ENCODE measurements at places on chromosomes 5 and 9.

GRCh38 chr5:113202287-113202686 lies 225.7 kb downstream of the DCP2 start:
- no peak for DNase-seq

- no peak for DNase-seq
Measured at GRCh38 chr5:10797261-10797660, 36.2 kb upstream of the DAP start.

- no peak for DNase-seq
Measured at GRCh38 chr5:37836592-37837413, 3.0 kb downstream of the GDNF start.

GRCh38 chr5:14147210-14147609 lies 4.1 kb downstream of the TRIO start:
- DNase-seq = no peak

- no peak for DNase-seq
Measured at GRCh38 chr9:132366481-132366880, 11.7 kb upstream of the SETX start.

DNA sequence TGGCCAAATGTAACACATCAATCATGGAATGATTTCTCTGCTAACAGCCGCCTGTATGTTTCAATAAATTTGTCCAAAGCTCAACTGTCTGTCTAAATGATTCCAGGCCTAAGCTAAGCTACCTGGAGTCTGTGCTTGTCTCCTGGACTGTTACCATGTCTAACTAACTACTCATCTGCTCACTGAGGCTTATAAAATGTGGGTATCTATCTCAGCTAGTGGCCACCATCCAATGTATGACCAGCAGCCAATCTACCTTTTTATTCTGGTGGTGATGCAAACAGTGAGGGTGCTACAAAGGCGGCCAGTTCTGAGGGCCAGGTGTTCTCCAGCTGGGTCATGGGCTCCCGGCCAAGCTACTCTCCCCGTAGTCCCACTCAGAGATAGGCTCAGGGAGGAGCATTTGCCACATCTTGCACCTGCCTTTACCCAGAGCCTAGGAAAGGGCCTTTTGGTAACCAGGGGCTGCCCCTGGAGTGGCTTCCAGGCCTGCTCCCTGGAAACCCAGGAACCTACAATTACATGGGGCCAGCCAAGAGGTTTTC lies 59.1 kb downstream of the PFDN1 start:
- DNase-seq = no peak

- no peak for DNase-seq
Measured at GRCh38 chr5:97042996-97043395, 99.4 kb downstream of the LIX1 start.

- DNase-seq = no peak
Measured at GRCh38 chr5:40033411-40033810, 608.6 kb upstream of the DAB2 start.

GRCh38 chr5:131297886-131298285 lies 34.0 kb downstream of the CDC42SE2 start:
- no peak for DNase-seq

DNA sequence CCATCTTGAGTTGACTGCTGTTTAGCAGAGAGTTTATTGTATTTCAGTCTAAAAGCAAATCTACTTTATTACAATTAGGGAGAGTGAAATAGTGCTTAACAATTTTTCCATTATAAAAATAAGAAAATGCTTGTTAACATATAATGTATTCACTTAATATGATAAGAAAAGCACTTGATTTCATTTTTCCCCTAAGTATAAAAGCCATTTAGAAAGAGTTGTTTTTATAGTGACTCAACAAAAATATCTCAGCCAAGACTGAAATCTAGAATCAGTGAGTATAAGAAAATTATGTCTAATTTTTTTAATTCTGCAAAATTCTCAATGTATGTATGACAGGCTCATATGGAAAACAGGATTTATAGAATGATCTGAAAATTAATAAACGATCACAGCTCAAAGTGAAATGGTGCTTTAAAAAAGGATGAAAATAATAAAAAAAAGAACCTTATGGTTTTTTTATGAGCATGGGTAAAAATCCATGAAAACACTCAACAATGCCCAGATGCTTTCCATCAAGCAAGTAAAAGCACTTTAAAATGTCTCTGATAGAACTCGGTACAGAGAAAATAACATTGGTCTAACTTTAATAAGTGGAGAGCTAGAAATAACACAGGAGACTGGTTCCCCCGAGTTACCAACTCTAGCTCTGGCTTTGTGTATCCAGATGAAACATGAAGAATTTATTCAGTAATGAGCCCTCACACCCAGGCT lies 1057.8 kb upstream of the WWC1 start:
- no peak for DNase-seq

GRCh38 chr9:1995084-1995483 lies 20.1 kb upstream of the SMARCA2 start:
- DNase-seq = no peak

DNA sequence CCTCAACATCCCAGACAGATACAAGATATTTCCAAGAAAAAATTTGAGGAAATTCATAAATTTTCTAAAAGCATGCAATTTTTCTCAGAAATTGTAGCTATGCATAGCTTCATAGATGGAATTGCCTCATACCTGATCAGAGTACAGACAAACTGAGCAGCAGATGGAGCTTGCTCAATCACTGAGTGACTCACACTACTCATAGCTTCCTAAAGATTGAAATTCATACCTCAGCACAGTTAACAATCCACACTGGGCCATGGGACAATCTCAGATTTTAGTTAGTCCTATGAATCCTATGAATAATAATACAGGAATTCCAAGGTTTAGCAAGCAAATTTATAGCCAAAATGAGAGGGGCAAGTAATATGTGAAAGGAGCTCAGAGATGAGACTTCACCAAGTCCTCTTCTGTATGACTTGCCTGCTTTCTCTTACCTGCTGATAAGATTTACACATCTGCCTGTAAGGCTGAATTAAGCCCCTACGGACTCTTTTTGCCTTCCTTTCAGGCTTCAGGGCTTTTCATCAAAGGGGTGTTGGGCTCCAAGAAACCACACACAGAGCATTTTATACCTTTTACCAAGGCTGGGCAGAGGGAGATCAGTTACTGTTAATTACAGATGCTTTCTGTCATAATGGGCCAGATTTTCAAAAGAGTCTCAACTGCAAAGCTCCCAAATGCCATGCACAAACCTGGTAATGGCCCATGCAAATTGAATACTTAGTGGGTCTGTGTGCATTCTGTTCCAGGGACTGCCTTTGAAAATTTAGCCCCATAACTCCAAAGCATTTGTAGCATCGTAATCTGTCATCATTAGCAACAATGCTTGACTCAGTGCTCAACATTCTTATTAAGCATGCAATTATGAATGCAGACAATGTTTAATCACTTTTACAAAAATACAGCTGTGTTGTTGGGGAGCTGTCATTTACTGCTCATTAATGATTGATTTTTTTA lies 439.3 kb downstream of the DTWD2 start:
- no peak for DNase-seq

GRCh38 chr5:95686651-95687050 lies 3.9 kb upstream of the SPATA9 start:
- no peak for DNase-seq

DNA sequence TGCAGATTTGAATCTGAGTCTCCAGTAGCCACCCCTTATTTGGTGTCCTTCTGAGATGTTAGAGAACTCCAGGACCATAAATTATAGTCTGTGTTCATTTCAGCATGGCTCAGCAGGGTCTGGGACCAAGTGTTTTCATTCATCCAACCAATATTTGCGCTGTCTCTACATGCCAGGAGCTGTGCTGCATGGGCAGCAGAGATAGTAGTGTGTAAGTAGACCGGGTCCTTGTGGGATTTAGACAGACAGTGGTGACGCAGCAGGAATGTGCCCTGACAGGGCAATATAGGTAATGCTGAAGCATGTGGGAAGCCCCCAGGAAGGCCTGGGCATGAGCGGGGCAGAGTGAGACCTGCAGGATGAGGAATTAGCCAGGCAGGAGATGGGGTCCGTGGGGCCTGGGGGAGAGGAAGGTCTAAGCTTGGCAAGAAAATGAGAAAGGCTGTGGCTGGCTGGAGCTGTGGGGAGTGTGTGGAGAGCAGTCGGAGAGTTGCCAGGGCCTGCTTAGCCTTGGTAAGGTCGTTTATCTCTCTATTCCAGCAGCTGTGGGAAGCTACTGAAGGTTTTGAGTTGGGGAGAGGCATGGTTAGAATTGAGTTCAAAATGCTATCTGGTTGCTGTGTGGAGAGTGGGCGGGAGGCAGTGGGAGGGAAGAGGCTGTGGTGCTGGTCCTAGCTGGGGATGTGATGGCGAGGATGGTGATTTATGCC lies 16.8 kb downstream of the STXBP1 start:
- no peak for DNase-seq

- no peak for DNase-seq
Measured at GRCh38 chr5:31798168-31798567, 159.2 kb downstream of the PDZD2 start.

GRCh38 chr9:131475956-131476776 lies 26.6 kb upstream of the POMT1 start:
- peak; percentile 67 for DNase-seq

DNA sequence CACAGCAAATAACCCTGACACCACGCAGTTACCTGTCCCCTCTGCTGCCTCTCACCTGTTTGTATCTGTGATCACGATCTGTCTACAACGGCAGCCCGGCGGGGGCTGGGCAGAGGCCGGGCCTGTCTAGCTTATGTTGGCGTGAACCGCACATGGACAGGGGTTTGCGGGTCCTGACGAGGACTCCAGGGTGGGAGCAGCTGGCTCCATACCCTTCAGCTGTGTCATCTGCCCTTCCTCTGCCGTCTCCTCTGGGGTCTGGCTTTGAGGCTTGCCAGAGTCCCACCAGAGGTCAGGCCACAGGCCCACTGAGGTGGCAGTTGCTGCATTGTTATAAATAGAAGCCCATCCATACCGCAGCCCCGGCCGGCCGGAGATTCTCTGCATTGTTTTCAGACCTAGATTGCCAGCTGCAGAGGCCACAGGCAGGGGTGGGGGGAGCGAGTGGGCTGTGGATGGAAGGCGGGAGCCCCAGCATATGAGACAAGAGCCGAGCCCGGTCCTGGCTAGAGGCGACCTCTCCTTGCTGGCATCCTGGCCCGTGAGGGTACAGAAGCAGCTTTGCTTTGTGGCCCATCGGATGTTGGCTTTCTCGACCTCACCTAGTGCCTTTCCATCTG lies 37.8 kb downstream of the FAM78A start:
- DNase-seq = no peak

GRCh38 chr9:114287763-114288192 lies 35.1 kb upstream of the ORM1 start:
- no peak for DNase-seq

DNA sequence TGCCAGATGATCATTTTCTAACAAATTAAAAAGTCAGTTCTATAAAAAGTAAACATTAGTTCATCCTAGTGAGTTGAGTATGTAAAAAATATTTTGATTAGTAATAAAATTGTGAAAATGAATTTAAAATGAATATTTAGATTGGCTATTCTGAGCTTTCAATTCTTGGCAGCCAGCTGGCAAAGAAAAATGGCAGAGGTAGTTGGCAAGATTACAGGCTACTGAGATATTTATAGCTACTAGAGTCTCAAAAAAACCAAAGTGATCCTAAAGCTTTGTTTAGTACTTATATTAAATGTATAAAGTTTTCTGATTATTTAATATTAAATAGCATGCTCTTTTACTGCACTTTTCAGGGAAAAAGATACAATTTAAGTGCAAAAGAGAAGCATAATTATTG lies 25.0 kb downstream of the SGTB start:
- no peak for DNase-seq

- DNase-seq = no peak
Measured at GRCh38 chr9:87320146-87320884, 177.4 kb upstream of the DAPK1 start.

- DNase-seq = peak; percentile 31
Measured at GRCh38 chr5:132500931-132501628, 10.5 kb upstream of the IRF1 start.

- peak; percentile 35 for DNase-seq
Measured at GRCh38 chr5:180670586-180671359, 21.4 kb upstream of the FLT4 start.

DNA sequence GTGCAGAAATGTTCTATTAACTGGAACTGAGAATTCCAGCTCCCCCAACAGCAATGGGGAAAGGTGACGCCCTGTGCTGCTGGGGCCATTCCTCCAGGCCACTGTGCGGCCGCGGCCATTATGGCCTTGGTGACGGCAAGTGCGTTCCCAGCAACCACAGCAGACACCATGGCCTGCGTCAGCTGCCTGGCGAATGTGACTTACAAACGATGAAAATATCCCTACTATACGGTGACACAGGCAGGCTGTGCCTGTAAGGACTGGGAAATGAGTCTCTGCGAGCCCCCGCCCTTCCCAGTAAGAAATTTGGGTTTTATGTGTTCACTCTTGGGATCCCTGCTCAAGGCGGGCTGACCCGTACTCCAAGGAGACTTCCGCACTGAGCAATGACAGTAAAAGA lies 20.6 kb downstream of the CLPTM1L start:
- DNase-seq = no peak

DNA sequence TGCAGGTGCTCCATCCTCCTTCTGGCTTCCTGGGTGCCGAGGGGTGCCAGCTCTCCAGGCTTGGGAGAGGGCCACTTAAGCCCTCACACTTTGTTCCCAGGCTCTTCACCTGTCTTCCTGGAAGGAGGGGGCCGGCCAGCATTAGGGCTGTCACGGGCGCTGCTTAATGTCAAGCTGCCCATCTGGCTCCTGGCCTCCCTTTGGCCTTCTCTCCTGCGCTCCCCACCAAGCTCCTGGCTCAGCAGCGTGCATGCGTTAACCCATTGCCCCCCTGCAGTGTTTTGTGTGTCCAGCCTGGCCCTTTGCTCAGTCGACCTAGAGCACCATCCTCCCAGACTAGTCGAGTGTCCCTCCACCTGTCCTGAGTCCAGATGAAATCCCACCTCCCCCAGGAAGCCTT lies 21.3 kb downstream of the NTNG2 start:
- DNase-seq = no peak

DNA sequence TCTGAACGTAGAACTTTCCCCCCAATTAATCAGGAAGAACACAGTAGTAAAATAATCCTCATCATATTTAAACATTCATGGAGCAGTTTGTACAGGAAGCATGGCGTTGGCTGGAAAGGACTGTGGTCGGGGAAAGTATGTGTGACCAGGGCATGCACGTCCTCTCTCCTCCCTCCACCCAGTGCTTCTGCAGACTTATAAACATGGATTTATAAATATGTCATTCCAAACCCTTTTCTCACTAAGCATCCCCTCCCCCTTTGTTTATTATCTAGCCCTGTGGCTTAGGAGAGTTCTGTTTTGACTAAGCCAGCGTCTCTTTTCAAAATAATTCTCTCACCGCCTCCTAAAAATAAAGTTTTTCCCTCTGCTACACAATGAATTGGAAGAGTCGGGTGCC lies 70.4 kb upstream of the DAP start:
- DNase-seq = no peak

- DNase-seq = no peak
Measured at GRCh38 chr9:31140316-31140715, 1244.1 kb upstream of the ACO1 start.

DNA sequence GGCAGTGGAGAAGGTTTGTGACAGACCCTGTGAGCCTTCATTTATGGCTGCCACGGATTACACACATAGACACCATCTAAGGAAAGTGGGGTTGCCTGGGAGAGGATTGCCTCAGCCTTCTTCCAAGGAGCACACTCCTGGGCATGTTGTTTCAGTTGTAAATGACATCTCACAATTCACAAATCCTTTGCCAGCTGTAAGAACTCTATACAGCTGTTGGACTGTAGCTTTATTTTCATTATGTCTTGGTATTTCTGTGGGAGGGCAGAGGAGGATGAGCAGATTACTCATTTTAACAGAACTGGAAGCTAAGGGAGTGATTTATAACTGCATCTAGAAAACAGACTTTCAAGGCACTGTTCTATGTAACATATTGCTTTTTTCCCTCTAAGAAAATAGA lies 25.6 kb downstream of the MELK start:
- no peak for DNase-seq

Data from NCI-H1694 (cell line).